ENCODE measurements at places on chromosomes 2 and 18. TPM values are rescaled to one million over a fixed set of nuclear protein-coding genes. Genes with fewer than 3 reads are reported as not detected.
A peak's percentile ranks its signal among the peaks of the same experiment; 100 is the strongest.

DNA sequence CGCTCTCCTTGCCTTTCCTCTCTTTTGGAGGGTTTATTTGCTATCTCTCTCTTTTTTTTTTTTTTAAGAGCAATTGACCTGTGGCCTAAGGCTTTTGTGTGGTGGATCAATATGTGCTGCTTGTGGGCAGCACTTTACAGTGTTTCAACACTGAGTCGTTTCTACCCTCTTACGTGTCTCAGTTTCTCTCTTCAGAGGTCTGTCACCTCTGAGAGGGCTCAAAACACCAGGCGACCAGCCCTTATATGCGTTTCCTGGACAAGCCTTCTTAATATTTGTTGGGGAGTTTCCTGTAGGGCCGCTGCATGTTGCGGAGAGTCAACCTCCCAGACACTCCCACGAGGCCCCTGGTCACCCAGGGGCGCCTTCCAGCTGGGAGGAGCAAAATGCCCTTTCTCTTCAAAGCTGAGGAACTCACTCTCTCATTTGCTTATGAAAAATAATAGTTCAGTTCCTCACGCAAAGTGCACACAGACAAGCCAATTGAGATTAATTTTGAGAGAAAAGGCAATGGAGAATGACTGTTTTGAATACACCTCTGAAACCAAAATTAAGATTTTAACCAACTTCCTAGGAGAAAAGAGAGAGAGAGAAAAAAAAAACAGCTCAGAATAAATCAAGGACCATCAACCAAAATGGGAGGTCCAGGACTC is 96.3 kb upstream of the B3GNT2 start:
- H3K4me3 ChIP-seq: no peak overlapping the region
- no peaks in the 10 kb centered on the region for H3K4me1 ChIP-seq
- no peaks in the 10 kb centered on the region for H3K36me3 ChIP-seq

The CDCA7 gene
- total RNA-seq: 0.11 TPM

DNA sequence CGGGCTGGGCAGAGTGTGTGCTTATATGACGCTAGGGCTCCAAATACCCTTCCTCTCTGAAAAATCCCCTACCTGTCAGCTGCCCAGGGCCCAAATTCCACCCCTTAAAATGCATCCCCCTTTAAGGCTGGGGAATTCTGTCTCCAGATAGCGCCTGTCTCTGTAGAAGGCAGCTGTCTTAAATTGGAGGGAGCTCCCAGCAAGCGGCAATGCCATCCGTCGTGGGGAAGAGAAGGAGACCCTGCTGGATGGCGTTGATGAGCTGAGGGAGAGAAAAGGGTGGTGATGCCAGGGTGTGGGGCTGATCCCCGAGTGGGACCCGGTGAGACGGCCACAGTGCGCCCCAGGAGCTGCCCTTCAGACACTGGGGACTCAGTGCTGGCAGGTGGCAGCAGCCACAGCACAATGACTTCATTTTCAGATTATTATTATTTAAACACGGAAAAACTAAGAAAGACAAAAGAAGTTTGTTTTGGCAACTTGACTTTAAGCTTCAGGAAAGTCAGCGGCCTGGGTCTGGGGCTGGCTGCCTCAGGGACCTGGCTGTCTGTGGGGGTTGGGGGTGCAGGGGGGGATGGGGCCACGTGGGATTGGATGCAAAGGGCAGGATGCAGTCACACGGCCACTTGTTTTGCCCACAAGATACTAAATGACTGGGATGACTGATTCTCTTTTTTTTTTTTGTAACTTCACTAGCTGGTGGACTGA is 152.8 kb downstream of the TFCP2L1 start:
- H3K4me3 ChIP-seq: no peak overlapping the region
- DNase-seq: no peak
- H3K27ac ChIP-seq: no peak overlapping the region

DNA sequence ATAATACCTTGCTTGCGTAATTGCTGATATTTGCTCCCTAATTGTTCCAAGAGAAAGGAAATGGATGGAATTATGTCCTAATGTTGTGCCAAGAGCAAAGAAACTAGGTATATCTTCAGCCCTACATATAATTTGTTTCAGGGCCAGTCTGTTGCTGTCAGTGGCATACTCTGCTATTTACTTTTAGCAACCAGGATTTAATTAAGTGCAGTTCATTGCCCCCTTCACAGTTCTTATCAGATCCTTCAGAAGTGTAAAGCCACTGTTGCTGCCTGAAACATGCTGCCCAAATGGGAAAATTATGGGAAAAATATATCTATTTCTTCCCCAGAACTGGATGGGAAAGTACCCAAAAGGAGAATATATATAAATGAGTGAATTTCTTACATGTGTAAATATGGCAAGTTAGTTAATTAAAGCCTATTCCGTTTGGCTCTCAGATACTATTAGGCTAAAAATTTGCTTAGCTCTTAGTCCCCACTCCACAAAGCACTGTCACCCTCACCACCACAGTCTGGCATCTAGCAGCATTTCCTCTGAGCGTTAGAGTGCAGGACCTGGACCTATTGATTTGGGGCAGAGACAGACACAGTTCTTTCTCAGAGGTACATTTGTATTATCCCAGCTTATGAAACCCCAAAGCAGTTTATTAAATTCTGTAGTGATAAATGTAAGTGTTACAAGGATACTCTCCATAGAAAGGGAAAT is 72.8 kb upstream of the DTNA start:
- H3K27ac ChIP-seq: no peak overlapping the region
- H3K4me3 ChIP-seq: no peak overlapping the region
- no peaks in the 10 kb centered on the region for H3K36me3 ChIP-seq
- DNase-seq: no peak
- no peaks in the 10 kb centered on the region for H3K4me1 ChIP-seq

DNA sequence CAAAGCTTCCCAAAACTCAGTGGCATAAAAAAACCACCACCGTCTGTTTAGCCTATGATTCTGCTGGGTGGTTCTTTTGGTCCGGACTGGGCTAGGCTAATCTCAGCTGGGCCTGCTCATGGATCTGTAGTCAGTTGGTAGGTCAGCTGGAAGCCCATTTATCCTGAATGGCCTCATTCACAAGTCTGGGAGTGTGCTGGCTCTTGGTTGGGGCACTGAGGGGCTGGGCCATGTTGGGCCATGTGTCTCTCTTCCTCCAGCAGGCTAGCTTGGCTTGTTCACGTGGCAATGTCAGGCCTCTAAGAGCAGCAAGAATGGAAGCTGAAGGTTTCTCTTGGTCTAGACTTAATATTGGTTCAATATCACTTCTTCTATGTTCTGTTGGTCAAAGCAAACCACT is 95.7 kb upstream of the HS6ST1 start:
- no peak overlapping the region for H3K4me3 ChIP-seq
- H3K4me1 ChIP-seq: no peaks in the 10 kb centered on the region
- no peaks in the 10 kb centered on the region for H3K27me3 ChIP-seq

DNA sequence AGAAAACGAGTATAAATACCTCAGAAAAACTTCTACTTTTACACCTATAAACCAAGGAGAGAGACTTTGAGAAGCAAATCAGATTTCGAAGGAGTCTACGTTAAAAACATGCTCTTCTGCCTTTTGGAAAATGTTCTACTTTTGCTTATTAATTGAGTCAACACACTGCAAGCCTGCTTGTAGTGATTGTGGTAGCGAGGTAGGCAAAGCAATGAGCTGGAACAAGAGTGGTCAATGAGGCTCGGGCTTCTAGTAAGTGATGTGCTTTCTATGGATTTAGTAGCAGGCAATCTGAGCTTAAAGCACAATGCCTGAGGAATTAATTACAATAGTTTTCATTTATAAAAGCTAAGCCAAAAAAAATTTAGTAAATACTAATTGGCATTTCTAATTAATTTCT is 103.4 kb upstream of the TFCP2L1 start:
- peak; percentile 27 for DNase-seq
- no peak overlapping the region for H3K4me3 ChIP-seq
- H3K27ac ChIP-seq: no peak overlapping the region
- no peaks in the 10 kb centered on the region for H3K4me1 ChIP-seq

- peaks cover 40% of the 10 kb centered on the region for H3K4me1 ChIP-seq
- H3K36me3 ChIP-seq: no peaks in the 10 kb centered on the region
- H3K4me3 ChIP-seq: no peak overlapping the region
- no peak overlapping the region for H3K27ac ChIP-seq
- DNase-seq: no peak
These were observed 33.6 kb upstream of the SNED1 start for GRCh38 chr2:240964704-240965295.

GRCh38 chr2:57864926-57865325 is 181.7 kb upstream of the VRK2 start:
- no peak overlapping the region for H3K27ac ChIP-seq
- H3K36me3 ChIP-seq: no peaks in the 10 kb centered on the region
- H3K4me3 ChIP-seq: no peak overlapping the region
- H3K4me1 ChIP-seq: no peaks in the 10 kb centered on the region
- no peaks in the 10 kb centered on the region for H3K27me3 ChIP-seq

GRCh38 chr2:136572335-136572734 is 193.0 kb upstream of the THSD7B start:
- no peak overlapping the region for H3K27ac ChIP-seq
- H3K4me1 ChIP-seq: no peaks in the 10 kb centered on the region
- no peak overlapping the region for H3K4me3 ChIP-seq

DNA sequence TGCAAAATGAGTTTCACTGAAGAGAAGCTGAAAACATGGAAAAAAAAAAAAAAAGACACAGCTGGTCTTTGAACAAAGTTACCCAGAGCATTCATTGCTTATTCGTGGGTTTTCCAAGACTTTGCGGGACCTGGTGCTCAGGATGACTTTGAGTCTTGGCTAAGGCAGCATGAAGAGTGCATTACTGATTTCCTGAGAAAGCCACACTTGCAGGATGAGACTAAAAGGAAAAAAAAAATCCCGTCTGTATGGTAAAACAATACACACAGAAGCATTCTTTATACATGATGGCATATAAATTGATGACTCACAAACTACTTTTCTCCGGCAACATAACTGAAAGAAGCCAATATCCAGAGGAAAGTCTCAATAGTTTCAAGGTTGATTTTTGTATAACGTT is 195.4 kb downstream of the SPP2 start:
- no peak overlapping the region for H3K27ac ChIP-seq
- DNase-seq: no peak
- H3K4me1 ChIP-seq: no peaks in the 10 kb centered on the region
- no peaks in the 10 kb centered on the region for H3K27me3 ChIP-seq

GRCh38 chr18:42363446-42364441 is 408.7 kb downstream of the PIK3C3 start:
- H3K4me1 ChIP-seq: no peaks in the 10 kb centered on the region
- no peak overlapping the region for H3K27ac ChIP-seq
- H3K4me3 ChIP-seq: no peak overlapping the region
- H3K36me3 ChIP-seq: no peaks in the 10 kb centered on the region
- no peak for DNase-seq

The HTRA2 gene
- total RNA-seq: 37.9 TPM

The EGR4 gene
- total RNA-seq: not detected

DNA sequence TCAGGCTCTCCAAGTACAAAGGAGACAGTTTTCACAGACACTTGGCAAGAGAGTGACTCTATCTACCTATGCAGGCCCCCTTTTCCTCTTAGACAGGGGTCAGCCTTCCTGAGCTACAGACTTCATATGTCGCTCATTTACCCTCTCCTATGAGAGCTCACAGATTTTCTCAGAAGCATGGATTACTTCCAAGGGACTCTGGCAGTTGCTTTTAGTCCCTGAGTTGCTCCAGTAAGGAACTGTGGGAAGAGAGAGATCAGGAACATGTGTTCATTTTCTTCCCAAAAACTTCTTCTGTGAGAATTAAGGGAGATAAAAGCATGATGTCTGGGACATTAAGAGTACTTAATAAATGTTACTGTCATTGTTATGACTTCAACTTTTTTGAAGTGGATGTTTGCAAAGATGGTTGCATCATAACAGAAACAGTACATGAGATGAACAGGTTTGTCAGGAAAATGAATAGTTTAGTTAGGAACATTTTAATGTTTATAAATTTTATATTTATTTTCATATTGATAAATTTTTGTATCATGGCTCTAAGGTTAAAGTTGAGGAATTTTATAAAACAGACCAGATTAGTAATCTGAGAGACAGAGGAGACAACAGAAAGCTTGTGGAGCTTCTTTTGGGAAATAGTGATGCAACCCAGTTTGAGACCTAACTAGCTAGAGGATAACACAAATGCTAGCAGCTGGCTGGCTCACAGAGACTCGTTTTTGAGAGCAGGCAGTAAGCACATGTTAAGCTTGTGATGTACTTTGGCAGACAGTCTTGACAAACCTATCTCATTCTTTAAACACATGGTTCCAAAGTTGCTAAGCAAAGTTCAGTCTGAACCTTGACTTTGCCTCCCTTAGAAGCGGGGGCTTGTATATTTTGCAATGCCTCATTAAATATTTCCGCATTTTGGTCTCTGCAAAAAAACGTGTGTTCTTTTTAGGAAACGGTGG is 21.7 kb upstream of the UGP2 start:
- no peaks in the 10 kb centered on the region for H3K4me1 ChIP-seq
- H3K36me3 ChIP-seq: no peaks in the 10 kb centered on the region

The PARD6G gene
- 49.9 TPM for total RNA-seq

DNA sequence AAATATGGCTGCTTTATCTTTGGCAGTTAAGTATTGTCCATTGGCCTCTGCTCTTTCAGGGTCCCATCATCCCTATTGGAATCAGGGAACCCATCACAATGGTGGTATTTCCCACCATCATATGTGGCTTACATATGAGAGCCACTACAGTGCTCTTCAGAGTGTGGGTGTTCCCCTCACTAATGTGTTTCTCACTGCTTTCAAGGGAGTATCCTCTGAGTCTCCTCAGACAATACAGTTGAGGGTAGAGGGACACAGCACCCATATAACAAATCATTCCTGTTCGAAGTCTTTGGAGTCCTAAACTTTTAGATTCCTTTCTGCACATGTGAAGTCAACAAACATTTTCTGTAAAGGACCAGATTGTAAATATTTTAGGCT is 48.8 kb upstream of the DNAJC10 start:
- no peak overlapping the region for H3K27ac ChIP-seq
- no peaks in the 10 kb centered on the region for H3K36me3 ChIP-seq
- no peak for DNase-seq
- no peaks in the 10 kb centered on the region for H3K4me1 ChIP-seq
- no peaks in the 10 kb centered on the region for H3K27me3 ChIP-seq

The ACTG2 gene
- total RNA-seq: 1.5 TPM

DNA sequence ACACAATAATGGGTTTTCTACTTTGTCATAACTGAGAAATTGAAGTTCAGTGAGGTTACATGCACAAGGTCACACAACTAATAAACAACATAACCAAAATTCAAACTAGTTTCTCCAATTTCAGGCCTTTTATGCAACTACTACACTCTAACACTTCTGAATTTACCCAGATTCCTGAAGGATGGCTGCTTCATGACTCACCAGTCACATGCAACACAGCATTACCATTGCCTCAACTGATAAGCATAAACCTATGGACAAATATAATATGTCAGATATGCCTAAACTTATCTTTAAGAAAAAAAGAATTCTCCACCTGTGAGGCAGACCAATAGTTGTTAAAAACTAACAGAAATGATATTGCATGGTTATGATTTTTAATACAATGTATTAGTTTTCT is 586.5 kb upstream of the SLC8A1 start:
- no peaks in the 10 kb centered on the region for H3K36me3 ChIP-seq
- H3K27ac ChIP-seq: no peak overlapping the region
- H3K4me3 ChIP-seq: no peak overlapping the region
- DNase-seq: no peak

The SCN9A gene
- total RNA-seq: 2.3 TPM

- no peaks in the 10 kb centered on the region for H3K4me1 ChIP-seq
- H3K27ac ChIP-seq: no peak overlapping the region
- no peak overlapping the region for H3K4me3 ChIP-seq
- DNase-seq: no peak
These were observed 263.2 kb upstream of the PARD3B start for GRCh38 chr2:204282081-204282480.
